ENCODE measurements at places on chromosomes 1 and 21. TPM values are rescaled to one million over a fixed set of nuclear protein-coding genes. Genes with fewer than 3 reads are reported as not detected.

- H3K27me3 ChIP-seq, result no peaks in the 10 kb centered on the region
- H3K36me3 ChIP-seq, result no peaks in the 10 kb centered on the region
- no peak overlapping the region for H3K27ac ChIP-seq
- no peak overlapping the region for H3K4me3 ChIP-seq
- no peak for DNase-seq
Observed at GRCh38 chr1:168719306-168720111, 9.5 kb downstream of the DPT start.

DNA sequence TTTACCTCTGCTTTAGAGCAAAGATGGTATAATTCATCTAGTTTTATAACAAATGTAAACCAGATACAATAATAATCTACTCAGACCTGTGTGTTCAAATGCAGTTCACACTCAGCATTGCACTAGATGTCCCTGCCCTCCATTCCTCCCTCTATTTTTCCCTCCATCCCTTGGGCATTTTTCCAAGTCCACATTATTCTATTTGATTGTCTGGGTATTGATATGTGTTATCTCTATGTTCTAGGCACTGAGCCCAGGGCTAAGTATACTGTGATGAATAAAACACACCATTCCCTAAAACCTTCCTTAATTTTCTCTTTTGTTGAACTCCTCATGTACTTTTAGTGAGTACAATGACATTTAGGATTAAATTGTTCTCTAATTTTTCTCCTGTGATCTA lies 66.2 kb upstream of the HMCN1 start:
- H3K27me3 ChIP-seq, result no peaks in the 10 kb centered on the region
- DNase-seq, result no peak
- no peak overlapping the region for H3K27ac ChIP-seq
- H3K4me1 ChIP-seq, result peaks cover 6% of the 10 kb centered on the region

DNA sequence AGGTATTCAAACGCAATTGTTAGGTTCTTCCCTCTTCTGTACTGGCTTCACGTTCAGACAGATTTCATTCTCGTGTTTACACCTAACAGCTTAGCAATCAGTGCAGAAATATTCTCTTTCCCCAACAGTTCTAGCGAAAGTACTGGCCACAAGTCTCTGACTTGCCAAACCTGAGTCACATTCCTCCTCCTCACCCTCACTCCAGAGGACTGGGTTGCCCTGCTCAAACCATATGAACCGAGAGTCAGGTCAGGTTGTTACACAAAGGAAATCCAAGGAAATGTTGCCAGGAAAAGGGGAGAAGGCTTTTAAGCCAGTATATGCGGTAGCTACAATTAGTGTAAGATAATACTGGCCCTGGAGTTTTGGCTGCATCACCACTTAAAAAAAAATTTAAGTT lies 282.5 kb downstream of the RGS7 start:
- H3K4me1 ChIP-seq, result no peaks in the 10 kb centered on the region
- no peak overlapping the region for H3K27ac ChIP-seq
- H3K36me3 ChIP-seq, result no peaks in the 10 kb centered on the region

DNA sequence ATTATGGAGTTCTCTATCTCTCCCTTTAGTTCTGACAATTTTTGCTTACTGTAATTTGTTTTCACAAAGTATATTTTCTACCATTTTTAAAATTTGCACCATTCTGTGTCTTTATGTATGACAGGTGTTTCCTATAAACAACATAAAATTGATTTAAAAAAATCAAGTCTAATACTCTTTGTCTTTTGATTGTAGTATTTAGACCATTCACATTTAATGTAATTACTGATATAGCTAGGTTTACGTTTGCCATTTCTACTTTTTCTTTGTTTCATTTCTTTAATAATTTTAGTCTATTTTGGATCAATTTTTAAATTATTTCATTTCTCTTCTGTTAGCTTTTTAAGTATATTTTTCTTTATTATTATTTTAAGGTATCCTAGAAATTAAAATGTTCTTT lies 44.4 kb upstream of the LCE5A start:
- no peaks in the 10 kb centered on the region for H3K36me3 ChIP-seq
- H3K27me3 ChIP-seq, result no peaks in the 10 kb centered on the region
- DNase-seq, result no peak
- no peak overlapping the region for H3K4me3 ChIP-seq
- no peaks in the 10 kb centered on the region for H3K4me1 ChIP-seq

DNA sequence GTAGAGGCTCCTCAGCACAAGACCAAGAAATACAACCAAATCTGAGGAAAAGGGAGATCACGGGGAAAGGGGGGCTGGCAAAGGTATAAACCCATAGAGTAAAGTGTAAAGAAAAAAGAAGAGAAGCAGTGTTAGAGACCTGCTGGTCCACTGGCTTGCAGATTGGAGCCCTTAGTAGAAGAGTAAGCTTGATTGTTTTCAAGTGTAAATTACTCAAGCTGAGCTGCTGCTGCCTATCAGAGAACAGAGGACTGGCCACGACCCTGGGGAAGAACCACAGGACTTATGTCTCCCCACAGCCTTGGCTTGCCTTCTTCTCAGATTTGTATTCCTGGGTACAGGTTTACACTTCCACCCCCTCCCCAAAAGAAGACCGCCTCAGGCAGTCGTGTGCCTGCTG lies 294.2 kb downstream of the LMX1A start:
- H3K27me3 ChIP-seq, result no peaks in the 10 kb centered on the region
- H3K4me1 ChIP-seq, result no peaks in the 10 kb centered on the region
- no peak overlapping the region for H3K4me3 ChIP-seq
- no peak overlapping the region for H3K27ac ChIP-seq

DNA sequence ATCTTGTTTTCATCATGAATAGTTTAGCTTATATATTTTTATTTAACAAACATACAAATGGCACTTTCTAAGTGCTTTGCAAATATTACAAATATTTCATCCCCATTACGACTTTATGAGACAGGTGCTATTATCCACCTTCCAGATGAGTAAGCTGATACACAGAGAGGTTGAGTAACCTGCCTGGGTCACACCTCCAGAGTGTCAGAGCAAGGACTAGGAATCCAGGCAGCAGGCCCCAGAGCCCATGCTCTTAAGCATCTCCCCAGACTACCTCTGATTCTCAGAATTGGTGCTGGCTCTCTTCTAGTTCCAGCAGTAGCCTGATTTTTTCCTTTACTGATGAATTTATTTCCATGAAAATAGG lies 40.0 kb downstream of the EPHB2 start:
- peak overlapping the region; percentile 48 for H3K27ac ChIP-seq
- no peak overlapping the region for H3K4me3 ChIP-seq
- H3K4me1 ChIP-seq, result peaks cover 9% of the 10 kb centered on the region
- no peaks in the 10 kb centered on the region for H3K36me3 ChIP-seq
- DNase-seq, result no peak

Gene AGMAT
- 0.30 TPM for polyA plus RNA-seq

Gene CAPN8
- polyA plus RNA-seq, result 3.6 TPM
